ENCODE measurements at places on chromosomes 4 and X.
A peak's percentile ranks its signal among the peaks of the same experiment; 100 is the strongest.

DNA sequence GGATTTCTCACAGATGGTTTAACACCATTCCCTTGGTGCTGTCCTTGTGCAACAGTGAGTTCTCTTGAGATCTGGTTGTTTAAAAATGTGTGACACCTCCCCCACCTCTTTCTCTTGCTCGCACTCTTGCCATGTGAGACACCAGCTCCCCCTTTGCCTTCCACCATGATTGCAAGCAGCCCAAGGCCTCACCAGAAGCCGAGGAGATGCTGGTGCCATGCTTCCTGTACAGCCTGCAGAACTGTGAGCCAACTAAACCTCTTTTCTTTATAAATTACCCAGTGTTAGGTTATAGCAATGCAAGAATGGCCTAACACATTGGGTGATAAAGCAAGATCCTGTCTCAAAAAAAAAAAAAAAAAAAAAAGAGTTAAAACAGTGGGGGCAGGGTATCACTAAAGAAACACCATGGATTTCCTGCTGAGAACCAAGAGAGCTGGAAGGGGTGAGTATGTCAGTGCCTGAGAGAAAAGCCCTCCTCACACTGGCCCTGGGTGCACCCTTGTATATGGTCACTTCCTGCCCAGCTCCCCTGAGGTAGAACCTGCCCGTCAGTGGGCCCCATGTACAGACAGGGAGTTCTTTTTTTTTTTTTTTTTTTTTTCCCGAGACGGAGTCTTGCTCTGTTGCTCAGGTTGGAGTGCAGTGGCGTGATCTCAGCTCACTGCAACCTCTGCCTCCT lies 46.4 kb downstream of the APOO start:
- no peak for DNase-seq

- DNase-seq, result no peak
Observed at GRCh38 chr4:107500551-107500950, 219.5 kb downstream of the PAPSS1 start.

- DNase-seq, result peak; percentile 51
Observed at GRCh38 chr4:87270144-87270543, 49.7 kb upstream of the KLHL8 start.

- DNase-seq, result no peak
Observed at GRCh38 chr4:17898553-17899055, 87.8 kb downstream of the NCAPG start.

DNA sequence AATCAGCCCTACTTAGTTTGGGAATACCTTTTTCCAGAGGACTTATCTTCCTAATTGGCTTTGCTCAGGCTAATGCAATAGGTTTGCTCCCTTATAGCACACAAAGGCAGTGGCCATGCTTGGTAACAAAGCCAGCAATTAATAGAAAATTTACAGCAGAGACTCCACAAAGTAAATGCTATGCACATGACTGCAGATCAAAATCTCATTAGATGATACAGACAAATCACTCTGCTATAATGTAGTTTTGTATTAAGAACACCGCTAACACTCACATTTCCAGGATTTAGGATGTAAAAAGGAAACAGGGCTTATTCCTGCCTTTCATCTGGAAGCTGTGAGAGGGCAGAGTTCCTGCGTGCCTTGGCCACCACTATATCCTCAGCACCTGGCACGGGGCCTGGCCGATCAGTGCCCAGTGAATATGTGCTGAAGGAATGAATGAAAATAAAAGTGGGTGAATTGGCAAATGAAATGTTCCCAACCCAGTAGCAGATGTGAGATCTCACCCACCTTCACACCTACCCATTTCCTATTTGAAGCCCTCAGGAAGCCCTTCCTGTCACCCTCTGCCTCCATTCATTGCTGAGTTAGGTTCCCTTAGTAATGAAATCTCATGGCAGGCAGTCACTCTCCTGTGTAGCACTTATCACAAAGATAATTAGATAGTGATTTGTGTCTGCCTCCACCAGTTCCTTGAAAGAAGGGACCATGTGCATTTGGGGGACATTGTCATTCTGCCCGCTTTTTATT lies 5.1 kb downstream of the SEPTIN6 start:
- DNase-seq, result no peak

DNA sequence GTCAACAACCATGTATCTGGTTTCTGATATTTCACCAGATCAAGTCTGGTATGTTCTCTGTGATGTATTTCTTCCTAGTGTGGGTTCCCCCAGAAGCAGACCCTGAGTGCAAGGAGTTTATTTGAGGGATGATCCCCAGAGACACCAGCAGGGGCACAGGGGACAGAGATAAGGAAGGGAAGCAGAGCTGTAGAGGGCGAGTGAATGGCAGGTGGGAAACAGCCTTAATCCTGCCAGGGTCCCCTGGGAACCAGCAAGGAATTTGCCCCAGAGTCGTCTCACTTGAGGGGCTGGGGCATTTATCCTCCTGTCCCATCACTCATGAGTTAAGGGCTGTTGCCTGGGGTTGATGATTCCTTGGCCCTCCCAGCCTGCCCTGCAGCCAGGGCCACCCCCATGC lies 206.4 kb upstream of the BCOR start:
- DNase-seq, result no peak

DNA sequence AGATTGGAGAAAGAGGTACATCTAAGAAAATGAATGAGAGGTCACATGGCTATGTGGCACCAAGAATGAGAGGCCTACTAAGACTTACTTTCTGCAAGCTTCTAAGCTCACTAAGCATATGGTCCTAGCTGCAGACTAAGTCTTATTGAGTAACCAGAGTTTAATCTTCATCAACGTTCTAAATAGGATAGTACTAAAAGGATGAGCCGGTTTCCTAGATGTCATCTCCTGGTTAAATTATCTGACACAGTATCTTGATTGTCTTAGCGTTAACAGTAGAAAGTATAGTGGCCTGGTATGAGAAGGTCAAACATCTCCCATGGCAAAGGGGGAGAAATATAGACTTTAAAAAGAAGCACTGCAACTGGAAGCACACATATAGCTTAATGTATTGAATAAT lies 448.1 kb downstream of the PDGFC start:
- no peak for DNase-seq

DNA sequence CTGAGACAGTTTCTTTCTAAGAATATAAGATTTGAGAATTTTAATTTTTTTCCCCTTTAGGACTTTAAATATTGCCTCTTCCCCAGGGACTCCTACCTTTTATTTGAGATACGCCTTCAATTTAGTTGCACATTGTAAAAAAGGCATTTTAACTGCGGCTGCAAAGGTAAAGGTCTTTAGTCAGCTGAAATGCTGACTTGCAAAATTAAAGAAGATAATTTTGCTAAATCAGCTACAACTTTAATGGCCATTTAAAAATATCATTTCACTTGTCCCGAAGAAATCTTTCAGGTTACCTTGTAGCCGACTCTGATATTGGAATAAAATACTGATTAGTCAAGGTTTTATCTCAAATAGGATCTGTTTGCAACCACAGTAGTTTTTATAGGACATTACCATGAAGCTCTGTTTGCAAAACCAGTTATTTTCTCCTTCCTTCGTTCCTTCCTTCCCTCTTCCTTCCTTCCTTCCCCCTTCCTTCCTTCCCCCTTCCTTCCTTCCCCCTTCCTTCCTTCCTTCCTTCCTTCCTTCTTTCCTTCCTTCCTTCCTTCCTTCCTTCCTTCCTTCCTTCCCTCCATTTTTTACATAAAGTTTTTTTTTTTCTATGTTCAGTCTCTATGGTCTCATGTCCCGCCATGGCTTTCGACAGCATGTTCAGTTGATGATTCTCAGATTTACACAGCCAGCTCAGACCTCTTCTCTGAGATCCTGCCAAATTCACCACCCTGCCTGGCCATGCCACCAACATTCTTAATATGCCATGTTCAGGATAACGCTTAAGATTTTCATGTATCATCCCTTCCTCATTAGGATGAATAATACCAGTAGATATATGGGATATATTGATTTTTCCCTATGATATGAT lies 405.4 kb upstream of the PRKX start:
- no peak for DNase-seq

- DNase-seq, result peak; percentile 18
Observed at GRCh38 chr4:3136454-3136853, 62.0 kb downstream of the HTT start.
